ENCODE measurements at places on chromosomes 6 and 20.

DNA sequence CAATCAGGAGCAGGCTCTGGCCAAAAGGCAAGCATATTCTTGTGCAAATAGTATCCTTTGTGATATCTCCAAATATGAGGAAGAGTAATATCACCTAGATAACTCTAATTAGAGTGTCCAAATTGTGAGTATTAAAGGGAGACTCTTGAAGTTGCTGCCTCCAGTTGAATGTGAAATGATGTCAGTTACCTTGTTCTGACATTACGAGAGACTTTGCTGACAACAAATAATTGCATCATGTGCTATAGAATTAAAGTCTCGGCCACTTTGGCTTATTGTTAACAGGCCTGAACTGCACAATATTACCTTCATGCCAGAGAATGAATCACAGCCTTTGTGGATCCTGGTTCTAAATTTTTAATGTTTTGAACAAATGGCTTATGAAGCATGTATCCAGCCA, 106.5 kb downstream of the AIG1 start:
- no peak for DNase-seq

- DNase-seq, result no peak
Observed at GRCh38 chr6:39902786-39903465, 31.3 kb downstream of the MOCS1 start.

- DNase-seq, result peak; percentile 70
Observed at GRCh38 chr20:5065879-5066383, 53.8 kb downstream of the PCNA start.

DNA sequence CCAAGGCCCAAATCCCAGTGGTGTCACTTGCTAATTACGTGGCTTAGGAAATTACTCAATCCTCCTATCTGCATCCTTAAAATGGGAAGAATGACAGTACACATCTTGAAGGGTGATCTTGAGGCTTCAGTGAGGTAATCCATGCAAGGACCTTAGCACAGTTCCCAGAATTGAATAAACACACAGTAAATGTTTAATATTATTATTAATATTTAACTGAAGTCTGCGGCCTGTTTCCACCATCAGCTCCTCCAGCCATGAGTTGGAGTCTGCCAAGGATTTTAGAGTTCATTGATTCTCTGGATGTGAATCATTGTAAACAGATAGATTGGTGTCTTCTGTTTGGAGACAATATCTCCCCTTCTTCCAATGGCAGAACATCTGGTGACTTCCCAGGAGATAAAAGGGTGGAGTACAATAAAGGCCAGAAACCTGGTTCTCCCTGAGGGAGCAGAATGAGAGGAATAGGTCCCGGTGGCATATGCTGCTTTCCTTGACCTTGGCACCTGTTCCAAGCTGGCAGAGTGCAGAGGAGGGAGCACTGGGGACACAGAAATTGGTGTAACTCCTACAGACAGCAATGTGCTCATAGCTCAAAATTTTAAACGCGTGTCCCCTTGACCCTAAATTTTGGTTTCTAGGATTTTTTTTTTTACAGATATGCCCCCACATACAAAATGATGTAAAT, 25.4 kb downstream of the UNC5CL start:
- no peak for DNase-seq

GRCh38 chr6:12483712-12484111, 193.6 kb downstream of the EDN1 start:
- DNase-seq, result no peak

GRCh38 chr20:25285856-25286798, 38.2 kb downstream of the PYGB start:
- no peak for DNase-seq

GRCh38 chr6:152070556-152070955, 263.1 kb downstream of the ESR1 start:
- DNase-seq, result no peak

- DNase-seq, result no peak
Observed at GRCh38 chr6:136840276-136841001, 18.0 kb downstream of the PEX7 start.

GRCh38 chr20:54292185-54292584, 84.3 kb downstream of the PFDN4 start:
- DNase-seq, result no peak

- DNase-seq, result no peak
Observed at GRCh38 chr6:3222506-3223038, 4.9 kb downstream of the TUBB2B start.

DNA sequence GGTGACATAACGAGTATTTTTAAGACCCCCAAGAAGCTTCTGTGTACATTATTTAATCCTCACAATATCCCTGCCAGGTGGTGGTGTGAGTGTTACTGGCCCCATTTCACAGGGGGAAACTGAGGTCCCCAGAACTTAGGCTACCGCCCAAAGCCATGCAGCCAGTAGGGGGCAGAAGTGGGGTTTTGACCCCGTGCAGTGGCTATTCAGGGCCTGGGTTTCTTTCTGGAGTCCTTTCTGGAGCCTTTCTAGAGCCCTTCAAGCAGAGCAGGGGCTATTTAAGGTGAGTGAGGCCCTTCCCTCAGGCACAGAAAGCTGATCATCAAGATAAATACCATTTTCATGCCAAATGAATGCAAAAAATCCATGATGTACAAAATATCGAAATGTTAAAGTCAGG, 59.0 kb downstream of the CTCFL start:
- DNase-seq, result no peak

All from gastrocnemius medialis (tissue), 4 donors.